Hair follicular keratinocyte (primary cell): ENCODE measurements at places on chromosomes 2 and 18. TPM values are rescaled to one million over a fixed set of nuclear protein-coding genes. Genes with fewer than 3 reads are reported as not detected.

Gene NYAP2
- total RNA-seq, result not detected in 2 replicates

Gene GNAL
- 17.5 and 17.6 TPM in 2 replicates for total RNA-seq

Gene TOGARAM2
- not detected in 2 replicates for total RNA-seq

Gene PLB1
- total RNA-seq, result 1.3 and 1.4 TPM in 2 replicates

Gene ANKRD44
- 0.47 and 0.49 TPM in 2 replicates for total RNA-seq

Gene CDCA7
- total RNA-seq, result 27.8 and 51.8 TPM in 2 replicates

Gene YIPF4
- 15.6 and 17.3 TPM in 2 replicates for total RNA-seq
